Activated CD4-positive, alpha-beta T cell treated with anti-CD3 and anti-CD28 coated beads for 4 hours (primary cell): ENCODE measurements at places on chromosomes 6 and 20.

DNA sequence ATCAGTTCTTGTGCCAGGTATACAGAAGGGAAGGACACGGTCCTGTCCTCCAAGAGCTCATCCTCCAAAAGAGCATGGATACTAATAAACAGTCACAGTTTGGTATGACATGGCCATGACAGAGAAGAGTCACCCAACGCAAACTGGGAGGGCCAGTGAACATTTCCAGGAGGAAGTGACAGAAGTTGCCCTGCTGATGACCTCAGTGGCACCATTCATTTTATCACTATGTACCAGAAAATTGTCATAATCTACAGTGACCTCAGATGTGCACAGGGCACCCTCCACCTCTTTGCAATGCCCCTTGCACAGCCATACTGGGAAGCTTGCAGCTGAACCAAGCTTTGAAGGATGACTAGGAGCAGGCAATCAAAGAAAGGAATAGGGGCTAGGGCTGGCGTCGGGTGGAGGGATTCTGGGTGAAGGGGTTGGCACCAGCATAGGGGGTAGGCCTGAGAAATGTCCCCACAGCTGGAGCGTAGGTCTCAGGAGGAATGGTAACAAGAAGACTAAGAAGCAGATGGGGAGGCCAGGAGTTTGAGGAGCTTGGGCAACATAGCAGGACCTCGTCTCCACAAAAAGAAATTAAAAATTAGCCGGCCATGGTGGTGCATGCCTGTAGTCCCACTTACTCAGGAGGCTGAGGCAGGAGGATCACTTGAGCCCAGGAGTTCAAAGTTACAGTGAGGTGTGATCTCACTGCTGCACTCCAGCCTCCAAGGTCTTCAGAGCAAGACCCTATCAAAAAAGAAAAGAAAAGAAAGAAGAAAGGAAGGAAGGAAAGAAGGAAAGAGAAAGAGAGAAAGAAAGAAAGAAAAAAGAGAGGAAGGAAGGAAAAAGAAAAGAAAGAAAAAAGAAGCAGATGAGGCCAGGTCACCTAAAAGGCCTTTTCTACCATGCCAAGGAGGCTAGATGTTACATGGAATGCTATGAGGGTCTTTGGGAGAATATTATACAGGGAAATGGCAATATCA, 65.3 kb upstream of the SNX9 start:
- no peak for DNase-seq

- no peak for DNase-seq
These were observed 19.8 kb downstream of the PDE7B start for GRCh38 chr6:135871296-135871695.

DNA sequence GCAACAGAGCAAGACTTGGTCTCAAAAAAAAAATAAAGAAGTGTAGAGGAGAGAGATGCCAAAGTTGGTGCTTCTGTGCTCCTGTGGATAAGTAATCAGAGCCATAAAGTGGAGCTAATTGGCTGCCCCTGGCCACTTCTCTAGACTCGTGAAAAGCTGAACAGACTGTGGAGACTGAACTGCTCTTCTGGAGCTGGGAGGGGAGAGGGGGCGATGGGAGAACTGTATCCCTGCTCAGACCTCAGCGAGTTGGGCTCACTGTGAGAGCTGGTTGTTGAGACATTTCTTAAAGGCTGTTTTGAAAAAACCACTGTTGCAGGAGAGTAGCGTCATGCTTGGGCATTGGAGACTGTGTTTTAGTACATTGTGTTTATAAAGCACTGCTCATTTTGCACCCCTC, 125.7 kb downstream of the TCP11 start:
- no peak for DNase-seq

DNA sequence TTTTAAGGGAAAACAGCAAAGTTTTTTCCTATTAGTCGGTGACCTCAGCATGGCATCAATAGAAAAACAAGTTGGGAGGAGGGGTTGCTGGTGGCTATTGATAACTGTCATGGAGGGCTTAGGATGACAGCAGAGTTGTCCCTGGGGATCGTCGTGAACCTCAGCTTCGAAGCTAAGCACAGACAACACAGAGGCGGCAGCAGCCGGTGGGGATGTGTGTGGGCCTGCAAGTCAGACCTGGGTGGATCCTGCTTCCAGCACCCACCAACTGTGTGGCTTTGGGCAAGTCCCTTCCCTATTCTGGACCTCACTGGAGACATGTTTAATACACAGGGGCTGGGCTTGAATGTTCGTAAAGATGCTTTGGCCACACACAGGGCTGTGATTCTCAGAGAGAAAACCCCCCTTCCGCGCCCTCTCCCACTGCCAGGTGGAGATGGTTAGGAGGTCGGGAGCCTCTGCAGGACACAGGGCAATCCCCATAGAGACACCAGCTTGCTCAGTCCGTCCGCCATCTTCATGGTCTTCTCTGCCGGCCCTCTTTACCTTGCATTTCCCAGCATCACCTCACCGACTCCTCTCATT, 83.1 kb upstream of the TOX2 start:
- DNase-seq, result no peak

- no peak for DNase-seq
These were observed 6.7 kb downstream of the TCEA2 start for GRCh38 chr20:64069614-64070243.

DNA sequence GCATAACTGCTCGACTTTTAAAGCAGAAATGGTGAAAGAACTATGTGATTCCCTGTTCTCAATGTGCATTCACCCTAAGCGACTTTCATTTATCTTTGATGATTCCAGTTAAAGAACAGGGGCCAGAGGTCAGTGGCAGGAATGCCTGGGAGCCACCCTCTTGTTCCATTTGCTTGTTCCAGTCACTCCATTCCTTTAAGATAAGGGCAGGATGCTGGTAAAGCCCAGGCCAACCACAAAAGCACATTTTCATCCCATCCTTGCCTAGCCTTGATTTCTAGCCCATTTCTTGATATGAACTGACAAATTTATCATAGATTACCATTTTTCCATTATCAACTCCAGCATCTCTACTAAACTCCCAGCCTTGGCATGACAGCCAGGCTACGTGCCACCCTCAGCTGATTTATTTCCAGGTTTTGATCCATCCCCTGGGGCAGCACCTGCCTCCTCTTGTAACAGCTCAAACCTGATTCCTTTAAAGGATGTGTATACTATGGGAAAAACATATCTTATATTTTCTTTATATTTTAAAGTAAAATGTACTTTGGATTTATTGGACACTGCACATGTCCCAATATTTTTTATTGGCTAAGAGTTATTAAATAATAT, 19.2 kb downstream of the HMGN3 start:
- DNase-seq, result no peak

- DNase-seq, result no peak
These were observed 56.3 kb upstream of the AFDN start for GRCh38 chr6:167770291-167770955.
